Metanephros (tissue), 2 donors: ENCODE measurements at places on chromosomes 1 and 21. TPM values are rescaled to one million over a fixed set of nuclear protein-coding genes. Genes with fewer than 3 reads are reported as not detected.

Gene TSPEAR
- 0.53 TPM for total RNA-seq

Gene OR2T29
- not detected for total RNA-seq

Gene SLFNL1
- 1.2 TPM for total RNA-seq

Gene MX2
- 6.1 TPM for total RNA-seq

Gene MANEAL
- total RNA-seq, result 5.8 TPM

Gene TMEM82
- 2.5 TPM for total RNA-seq

Gene TSTD1
- total RNA-seq, result 56.5 TPM
